ENCODE measurements at places on chromosomes 4 and X.

- DNase-seq = no peak
Observed at GRCh38 chr4:38752372-38752940, 30.3 kb downstream of the TLR10 start.

DNA sequence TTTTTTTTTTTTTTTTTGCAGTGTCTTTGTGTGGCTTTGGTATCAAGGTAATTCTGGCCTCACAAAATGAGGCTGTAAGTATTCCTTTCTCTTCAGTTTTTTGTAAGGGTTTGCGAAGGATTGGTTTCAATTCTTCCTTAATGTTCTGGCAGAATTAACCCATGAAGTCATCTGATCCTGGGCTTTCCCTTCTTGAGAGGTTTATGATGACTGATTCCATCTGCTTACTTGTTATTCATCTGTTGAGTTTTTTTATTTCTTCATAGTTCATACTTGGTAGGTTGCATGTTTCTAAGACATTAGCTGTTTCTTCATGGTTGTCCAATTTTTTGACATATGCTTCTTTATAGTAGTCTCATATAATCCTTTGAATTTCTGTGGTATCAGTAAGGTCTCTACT, 181.4 kb upstream of the PDE5A start:
- no peak for DNase-seq

GRCh38 chr4:16745887-16746286, 152.6 kb downstream of the LDB2 start:
- DNase-seq = no peak

DNA sequence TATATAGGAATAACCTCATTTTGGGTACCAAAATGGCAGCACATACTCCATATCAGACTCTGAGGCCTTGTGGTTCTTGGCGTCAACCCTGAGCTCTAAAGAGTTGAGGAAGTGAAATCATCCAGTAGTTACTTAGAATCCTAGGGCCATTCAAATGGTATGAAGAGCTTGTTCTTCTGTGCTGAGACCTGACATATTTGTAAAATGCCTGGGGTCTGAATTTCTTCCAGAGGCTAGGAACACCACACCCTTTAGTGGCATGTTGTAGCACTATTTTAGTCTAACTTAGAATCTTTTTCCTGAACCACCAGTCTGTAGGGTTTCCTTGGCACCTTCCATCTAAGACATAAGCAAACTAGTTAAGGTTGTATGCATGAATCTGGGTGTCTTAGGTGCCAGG, 18.1 kb upstream of the GDPD2 start:
- DNase-seq = no peak

- DNase-seq = no peak
Observed at GRCh38 chr4:174047363-174047762, 236.1 kb downstream of the FBXO8 start.

DNA sequence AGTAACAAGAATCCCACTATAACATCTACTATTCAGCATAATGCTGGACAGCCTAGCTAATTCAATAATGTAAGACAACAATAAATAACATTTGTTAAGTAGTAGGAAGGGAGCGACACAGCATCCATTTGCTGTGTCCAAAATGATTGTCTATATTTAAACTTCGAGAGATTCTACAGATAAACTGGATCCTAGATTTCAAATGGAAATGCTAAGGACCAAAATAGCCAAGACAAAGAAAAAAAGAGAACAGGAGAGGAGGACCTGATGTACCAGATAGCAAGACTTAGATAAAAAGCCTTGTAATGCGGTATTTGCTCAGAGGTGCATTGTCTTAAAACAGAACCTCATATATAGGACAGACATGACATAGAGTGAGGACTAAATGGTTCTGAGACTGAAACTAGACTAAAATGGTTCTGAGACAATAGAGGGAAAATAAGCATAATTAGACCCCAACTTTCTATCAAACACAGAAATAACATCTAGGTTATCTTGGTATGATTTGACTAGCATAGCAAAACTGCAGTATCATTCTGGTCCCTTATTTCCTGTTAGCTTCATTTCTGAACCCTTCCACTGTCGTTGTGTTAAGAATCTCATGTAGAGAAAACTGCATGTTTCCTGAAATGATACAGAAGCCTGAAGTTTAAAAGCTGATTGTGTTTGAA, 3.8 kb downstream of the HPGDS start:
- no peak for DNase-seq
